ENCODE measurements at places on chromosomes 4 and X. TPM values are rescaled to one million over a fixed set of nuclear protein-coding genes. Genes with fewer than 3 reads are reported as not detected.
A peak's percentile ranks its signal among the peaks of the same experiment; 100 is the strongest.

VEGFD gene
- 0.94 TPM for polyA plus RNA-seq

SPATA4 gene
- polyA plus RNA-seq: 0.29 TPM

- DNase-seq: no peak
These were observed 7.8 kb downstream of the FRG2 start for GRCh38 chr4:190019023-190019858.

DNA sequence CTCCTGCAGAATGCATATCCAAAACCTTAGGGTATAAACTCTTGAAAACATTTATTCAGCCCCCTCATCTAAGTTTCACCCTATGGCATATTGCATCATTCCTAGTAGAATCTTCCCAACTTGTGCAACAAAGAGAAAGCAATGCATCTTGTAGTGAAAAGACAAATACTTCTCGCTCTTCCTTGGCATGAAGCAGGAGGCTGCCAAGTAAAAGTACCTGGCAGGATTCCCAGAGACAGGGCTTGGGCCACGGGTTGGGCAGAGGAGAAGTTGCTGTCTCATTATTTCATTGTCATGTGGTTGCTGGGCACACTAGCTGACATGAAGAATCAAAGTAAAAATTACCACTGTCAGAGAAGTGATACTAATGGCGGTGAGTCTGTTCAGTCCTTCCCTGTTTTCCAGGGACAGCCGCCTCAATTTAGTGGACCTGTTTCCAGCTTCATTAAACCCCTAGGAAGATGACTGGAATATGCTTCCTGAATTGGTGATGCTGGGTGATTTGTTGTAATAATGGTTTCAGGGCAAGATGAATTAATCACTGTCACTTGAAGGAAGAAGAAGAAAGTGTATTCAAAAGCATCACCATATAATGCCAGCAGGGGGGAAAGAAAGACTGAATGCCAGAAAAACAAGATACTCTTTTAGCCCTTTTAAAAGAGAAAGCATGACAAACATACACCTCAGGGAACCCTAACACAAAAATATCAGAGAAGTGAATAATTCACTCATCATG, 380.5 kb upstream of the IGFBP7 start:
- DNase-seq: no peak

GRCh38 chrX:39859991-39860861, 237.5 kb downstream of the BCOR start:
- DNase-seq: no peak

DNA sequence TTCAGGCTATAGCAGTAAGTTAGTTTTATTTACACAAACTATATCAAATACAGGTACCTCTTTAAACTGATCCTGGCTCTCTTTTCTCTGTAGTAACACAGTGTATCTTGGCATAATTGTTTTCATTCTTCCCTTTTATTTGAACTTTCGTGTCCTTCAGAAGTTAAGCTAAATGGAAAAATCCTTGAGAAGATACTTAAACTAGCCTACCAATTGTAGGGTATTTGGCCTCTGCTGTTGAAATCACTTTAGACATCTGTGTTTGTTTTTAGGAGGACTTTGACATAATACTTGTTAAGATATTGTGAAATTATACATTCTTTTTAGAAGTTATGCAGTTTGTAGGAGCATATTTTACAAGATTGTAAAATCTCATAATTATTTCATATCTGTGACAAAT, 90.3 kb upstream of the GK2 start:
- DNase-seq: no peak

- DNase-seq: no peak
These were observed 4.9 kb downstream of the PRR32 start for GRCh38 chrX:126824338-126825007.

GRCh38 chr4:147674496-147674895, 9.5 kb downstream of the PRMT9 start:
- DNase-seq: no peak

GRCh38 chr4:184362396-184362795, 112.0 kb downstream of the IRF2 start:
- DNase-seq: no peak

DNA sequence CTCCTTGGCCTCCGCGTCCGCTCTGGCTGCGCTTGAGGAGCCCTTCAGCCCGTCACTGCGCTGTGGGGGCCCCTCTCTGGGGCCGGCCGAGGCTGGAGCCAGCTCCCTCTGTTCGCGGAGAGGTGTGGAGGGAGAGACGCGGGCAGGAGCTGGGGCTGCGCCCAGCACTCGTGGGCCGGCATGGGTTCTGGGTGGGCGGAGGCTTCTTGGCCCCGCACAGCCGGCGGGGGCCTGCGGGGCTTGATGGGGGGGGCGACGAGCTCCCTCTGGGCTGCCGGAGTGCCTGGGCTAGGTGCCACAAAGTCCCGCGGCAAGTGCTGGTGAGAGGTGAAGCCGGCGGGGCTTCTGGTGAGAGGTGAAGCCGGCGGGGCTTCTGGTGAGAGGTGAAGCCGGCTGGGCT, 61.9 kb downstream of the ANKRD50 start:
- DNase-seq: no peak

GRCh38 chr4:163875327-163875726, 380.8 kb downstream of the TMA16 start:
- peak; percentile 51 for DNase-seq

DNA sequence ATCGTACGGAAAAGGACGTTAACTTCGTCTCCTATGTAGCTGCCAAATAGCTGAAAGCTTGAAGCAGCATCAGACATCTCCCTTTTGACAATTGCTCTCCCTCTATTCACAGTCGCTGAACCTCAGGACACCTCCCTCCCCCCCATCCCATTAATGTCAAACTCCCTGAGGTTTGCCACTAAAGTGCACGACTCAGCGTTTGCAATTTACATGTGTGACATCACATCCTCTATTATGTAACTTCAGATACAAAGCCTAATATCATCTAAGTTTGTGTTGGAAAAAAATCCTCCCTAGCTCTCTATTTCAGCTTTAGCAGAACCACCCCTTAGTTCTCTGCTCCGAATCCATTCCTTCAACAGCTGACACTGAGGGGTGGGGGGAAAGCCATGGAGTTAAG, 5.5 kb upstream of the NR3C2 start:
- no peak for DNase-seq

DNA sequence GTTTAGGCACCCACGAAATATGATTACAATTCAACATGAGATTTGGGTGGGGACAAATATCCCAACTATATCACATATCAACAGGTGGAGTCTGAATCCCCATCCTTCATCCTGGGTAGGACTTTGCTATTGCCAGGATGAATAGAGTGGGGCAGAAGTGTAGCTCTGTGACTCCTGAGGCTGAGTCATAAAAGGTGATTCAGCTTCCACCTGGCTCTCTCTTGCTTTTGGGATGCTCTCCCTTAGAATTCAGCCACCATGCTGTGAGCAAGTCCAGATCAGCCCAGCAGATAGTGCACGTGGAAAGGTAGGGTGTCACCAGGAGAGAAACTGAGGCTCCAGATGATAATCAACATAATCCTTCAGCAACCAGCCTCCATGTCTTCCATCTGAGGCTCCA, 193.8 kb upstream of the BCOR start:
- DNase-seq: no peak

GRCh38 chr4:72473434-72473900, 95.6 kb downstream of the ADAMTS3 start:
- DNase-seq: no peak

DNA sequence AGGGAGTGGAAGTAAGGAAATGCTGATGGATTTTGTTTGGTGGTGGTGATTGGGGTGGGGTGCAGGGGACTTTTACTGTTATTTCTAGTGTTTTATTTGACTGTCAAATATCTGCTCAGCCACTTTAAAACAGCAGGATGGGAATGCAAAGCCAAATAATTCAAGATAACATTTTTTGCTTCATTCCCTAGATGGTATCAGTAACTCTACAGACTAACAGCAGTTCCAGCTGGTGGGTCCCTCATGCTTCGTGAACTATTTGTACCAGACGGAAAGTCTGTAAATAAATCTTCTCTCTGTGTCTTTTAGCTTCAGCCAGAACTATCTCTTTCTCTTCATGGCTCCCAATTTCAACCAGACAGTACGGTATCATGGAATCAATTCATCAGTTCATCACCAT, 27.5 kb downstream of the GPR143 start:
- no peak for DNase-seq

DNA sequence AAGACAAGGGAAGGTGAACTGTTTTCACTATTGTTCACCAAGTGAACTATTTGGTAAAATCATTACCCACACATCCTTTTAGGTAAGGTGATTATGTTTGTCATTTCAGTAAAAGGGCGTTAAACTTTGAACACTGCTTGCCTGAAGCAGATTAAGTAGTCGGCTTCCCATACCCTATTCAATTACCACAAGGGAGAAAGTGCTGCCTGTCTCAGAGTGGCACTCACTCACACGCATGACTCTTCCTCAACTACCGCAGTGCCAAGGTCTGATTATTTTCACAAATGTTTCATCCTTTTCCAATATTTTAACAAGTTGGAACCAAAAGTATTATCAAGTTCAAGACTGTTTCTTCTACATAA, 11.0 kb downstream of the VEGFC start:
- no peak for DNase-seq

DNA sequence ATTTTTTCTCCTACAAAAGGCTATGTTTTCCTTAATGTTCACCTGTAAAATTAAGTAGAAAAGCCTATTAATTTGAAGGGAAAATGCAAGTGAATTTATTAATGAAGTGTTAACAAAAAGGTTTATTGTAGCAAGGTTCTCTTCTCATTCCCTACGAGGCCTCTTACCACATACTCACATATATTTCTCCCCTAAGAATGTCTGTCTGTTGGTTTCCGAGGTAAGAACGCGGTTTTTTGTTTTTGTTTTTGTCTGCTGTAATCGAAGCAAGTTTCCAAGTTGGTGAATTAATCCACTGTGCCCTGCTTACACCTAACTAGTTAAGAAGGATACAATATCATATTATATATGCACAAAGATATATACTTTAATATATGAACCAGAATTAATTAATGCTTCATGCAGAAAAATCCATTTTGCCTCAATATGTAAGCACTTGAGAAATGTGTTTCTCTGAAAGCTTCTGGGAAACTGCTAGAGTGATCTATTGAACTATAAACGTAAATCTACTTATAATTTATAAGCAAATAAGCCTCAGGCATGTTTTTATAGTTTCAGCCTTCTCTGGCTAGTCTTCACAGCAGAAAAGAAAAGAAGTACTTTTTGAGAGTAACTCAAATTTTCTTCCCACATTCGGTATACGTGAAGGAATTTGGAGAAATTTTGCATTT, 120.8 kb downstream of the EGF start:
- DNase-seq: no peak

DNA sequence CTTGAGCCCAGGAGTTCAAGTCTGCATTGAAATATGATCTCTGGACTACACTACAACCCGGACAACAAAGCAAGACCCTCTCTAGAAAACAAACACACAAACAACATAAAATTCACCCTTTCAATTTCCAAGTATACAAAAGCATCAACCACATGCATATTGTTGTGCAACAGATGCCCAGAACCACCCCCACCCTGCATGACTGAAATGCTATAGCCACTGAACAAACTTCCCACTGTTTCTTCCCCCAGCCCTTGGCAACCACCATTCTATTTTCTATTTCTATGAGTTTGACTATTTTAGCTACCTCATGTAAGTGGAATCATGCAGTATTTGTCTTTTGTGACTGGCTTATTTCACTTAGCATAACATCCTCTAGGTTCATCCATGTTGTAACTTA, 14.2 kb upstream of the C4orf51 start:
- DNase-seq: no peak

- no peak for DNase-seq
These were observed 6.8 kb downstream of the MSX1 start for GRCh38 chr4:4866124-4866865.

- DNase-seq: no peak
These were observed 11.5 kb upstream of the CCDC149 start for GRCh38 chr4:24924309-24924781.

DNA sequence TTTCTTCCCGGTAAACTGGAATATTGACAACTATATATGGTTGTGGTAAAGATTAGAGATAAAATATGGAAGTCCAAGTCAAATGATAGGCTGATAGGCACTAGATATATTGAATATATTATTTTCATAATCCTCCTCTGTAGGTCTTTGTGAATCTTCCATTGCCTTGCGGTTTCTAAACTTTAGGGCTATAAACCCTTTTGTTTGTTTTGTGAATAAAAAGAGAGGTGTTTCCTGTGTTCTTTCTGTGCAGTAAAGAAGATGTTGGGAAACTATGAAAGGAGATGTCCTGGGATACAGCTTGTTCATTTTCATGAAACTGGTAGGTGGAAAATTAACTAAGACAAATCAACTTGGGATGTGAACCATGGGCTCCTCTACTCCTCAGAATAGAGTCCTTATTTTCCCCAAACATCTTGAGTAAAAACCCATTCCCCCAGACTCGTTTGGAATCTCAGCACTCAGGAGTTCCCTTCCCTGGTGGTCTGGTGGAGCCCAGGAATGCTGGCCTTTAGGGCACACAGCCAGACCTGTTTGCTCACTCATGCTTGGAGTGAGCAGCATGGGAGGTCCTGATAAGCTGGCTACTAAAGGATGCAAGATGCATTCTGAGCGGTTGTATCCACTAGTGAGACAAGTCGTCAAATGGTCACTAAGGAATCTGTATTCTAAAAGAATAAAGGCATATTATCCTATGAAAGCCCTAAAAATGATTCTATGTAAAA, 22.2 kb downstream of the PRDM8 start:
- DNase-seq: no peak

DNA sequence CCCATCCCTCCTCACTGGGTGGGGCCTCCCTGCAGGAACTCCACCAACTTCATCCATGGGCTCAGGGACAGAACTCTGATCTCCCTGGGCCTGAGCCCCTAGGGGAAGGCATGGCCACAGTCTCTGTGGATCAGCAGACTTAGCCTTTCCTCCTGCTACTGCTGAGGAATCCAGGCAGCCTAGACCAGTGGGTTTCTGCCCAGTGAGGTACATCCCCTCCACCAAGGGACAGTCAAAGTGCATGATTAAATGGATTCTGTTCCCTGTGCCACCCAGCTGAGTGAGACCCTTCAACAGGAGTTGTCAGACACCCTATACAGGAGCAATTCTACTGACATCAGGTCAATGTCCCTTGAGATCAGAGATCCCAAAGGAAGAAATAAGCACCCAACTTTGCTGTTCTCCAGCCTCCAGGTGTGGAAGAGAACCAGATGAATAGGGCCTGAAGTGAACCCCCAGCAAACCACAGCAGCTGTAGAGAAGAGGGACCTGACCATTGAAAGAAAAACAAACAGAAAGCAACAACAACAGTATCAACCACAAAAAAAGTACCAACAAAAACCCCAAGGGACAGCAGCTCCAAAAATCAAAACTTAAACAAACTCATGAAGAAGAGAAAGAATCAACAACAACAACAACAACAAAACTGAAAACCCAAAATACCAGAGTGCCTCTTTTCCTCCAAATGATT, 84.8 kb downstream of the CHIC1 start:
- DNase-seq: no peak
